ENCODE measurements at places on chromosomes 3 and 15.
A peak's percentile ranks its signal among the peaks of the same experiment; 100 is the strongest.

GRCh38 chr3:632571-633170 is 436.1 kb downstream of the CHL1 start:
- DNase-seq = no peak

DNA sequence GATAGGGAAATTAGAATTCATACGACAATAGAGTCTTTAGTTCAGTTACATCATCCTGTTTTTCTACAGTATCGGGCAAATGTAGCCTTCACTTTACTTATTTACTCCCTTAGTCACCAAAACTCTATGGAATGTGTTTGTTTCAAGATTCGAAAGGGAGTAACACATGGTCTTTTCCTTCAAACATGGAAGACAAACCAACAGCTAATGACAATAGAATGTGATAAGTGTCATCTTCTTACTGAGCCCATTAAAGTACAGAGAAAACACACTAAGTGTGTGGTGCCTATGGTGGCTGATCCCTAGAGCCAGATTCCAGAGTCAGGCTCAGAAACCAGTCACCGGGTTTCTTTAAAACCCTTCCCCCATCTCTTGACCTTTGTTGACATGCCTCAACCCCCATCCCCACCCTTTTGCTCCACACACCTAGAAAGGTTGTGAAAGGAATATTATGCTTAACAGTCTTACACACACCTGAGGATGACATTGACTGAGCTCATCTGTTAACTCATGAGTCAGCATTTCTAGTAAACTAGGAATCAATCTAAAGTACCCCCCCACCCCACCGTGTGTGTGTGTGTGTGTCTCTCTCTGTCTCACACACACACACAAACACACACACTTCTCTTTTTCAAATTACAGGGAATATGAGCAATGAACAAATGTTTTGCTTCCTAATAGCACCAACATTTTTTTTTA is 549.6 kb upstream of the CCDC54 start:
- DNase-seq = no peak

DNA sequence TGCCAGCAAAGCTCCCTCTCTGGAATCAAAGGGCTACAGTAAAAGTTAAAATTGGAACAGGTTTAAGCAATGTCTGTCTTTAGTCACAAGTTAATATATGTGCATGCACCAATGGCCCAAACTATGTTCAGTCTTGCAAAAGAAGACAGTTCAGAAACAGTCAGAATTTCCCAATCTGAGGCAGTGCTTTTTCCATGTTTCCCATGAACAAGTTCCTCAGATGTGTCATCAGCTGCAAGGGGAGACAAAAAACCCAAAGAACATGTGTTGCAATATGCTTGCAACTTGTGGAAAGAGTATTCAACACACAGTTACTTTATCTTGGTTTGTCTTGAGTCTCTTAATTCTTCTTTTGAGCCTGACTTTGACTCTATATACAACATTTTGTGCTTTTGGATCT is 148.4 kb downstream of the USP13 start:
- no peak for DNase-seq

DNA sequence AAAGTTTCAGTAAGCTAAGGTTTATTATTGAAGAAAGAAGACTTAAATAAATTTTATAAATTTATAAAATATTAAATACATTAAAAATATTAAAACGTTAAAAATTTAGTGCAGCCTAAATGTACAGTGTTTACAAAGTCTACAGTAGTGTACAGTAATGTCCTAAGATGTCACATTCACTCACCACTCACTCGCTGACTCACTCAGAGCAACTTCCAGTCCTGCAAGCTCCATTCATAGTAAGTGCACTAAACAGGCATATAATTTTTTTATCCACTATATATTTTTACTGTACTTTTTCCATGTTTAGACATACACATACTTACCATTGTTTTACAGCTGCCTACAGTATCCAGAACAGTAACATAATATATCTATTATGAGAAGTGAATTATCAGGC is 51.5 kb downstream of the TJP1 start:
- DNase-seq = no peak

- no peak for DNase-seq
These were observed 65.6 kb upstream of the CTXND1 start for GRCh38 chr15:80317389-80318182.

DNA sequence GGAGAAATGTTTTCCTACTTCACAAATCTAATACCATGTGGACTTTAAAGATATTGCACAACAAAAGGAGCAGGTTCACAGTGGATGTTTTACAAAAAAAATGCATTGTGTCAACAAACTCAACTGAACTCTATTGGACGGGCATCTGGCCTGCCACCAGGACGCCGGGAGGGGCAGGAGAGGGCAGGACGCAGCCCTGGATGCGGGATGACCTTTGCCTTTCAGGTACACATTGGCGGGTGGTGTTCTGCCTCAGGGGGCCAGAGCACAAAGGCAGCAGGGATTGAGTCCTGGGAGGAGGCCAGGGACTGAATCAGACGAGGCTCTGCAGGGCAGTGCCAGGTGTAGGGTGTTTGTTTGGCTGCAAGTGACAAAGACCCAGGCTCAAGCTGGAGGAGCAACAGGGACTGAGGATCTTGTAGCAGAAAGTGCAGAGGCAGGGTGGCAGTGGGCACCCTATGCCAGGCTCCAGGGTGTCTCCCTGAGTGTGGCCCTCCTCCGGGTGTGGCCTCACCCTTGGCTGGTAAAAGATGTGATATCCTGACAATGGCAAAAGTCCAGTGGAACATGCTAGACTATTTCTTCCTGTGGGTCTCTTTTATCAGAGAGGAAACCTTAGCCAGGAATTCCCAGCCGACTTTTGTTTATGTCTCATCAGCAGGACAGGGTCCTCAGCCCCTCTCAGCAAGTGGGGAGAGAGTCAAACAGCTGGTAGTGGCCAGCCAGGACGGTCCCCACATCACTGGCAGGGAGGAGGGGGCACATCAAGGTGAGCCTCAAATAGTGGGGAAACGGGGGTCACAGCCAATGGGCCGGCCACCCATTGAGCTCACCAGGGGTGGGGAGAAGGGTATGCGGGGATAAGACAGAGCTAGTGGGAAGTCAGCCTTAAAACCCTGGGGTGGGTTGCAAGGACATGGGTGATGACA is 29.7 kb upstream of the KLF13 start:
- no peak for DNase-seq

DNA sequence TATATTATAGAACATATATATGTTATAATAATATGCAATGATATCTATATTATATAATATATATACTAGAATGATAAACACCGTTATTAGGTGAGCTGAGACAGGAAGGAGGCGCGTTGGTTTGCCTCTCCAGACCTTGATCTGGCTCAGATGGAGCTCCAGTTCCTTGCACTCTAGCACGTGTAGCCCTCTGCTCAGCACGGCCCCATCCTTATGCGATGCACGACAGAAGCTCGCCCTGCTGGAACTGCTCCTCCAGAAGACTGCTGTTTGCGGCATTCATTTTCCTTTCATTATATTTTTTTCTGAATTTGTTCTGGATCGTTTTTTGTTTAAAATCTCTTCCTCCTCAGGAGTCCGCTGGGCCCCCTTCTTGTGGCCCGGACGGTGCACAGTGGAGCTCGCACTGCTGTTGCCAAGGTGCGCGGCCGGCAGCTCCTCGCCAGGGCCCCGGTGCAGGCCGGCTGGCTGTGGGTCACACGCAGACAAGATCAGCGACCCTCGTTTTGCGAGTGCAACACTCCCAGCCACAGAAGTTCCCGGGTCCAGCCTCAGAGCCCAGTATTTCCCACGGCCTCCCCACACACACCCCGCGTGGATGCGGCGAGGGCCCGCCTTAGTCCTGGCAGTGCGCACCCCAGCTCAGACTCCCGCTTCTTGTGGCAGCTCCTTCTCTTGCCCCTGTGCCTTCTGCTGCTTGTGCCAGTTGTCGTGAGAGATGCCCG is 112.2 kb downstream of the CHL1 start:
- no peak for DNase-seq

GRCh38 chr15:83930392-83931212 is 276.7 kb downstream of the ADAMTSL3 start:
- no peak for DNase-seq

DNA sequence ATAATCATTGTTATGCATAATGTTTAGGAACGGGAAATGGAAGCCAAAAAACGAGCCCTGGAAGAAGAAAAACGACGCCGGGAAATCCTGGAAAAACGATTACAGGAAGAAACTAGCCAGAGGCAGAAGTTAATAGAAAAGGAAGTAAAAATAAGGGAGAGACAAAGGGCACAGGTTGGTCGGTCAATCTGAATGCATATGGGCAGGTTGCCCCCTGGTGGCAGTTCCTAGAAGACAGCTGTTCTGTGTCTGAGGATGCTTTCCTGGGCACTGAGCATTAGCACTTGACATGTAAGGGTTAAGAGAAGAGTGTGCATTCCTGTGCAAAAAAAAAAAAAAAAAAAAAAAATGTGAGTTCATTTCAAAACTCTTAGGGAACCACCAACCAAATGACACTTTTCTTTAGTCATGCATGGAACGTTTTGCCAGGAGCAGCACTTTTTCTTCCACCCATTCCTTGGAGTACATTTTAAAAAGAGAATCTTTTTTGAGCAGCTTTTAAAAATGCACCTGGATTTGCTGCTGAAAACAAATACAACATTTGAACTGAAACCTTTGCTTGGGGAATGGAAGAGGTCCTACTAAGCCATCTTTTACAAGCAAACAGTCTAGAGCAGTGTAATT is 11.1 kb upstream of the ABHD10 start:
- peak; percentile 50 for DNase-seq

DNA sequence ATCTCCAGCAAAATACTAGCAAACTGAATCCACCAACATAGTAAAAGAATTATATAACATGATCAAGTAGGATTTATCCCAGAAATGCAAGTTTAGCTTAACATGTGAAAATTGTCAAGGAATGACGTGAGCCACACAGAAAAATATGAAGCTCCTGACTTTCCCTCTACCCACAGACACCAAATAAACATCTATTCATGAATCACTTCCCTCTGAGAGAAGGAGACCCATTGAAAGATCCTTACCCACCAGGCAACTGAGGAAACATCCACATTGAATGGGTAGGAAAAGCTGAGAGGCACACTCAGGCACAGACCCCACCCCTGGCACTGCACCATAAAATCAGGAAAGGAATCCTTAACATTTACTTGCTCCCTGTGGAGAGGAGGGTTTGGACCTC is 102.2 kb upstream of the MANF start:
- DNase-seq = no peak

GRCh38 chr3:183845090-183845489 is 19.7 kb upstream of the MAP6D1 start:
- no peak for DNase-seq

DNA sequence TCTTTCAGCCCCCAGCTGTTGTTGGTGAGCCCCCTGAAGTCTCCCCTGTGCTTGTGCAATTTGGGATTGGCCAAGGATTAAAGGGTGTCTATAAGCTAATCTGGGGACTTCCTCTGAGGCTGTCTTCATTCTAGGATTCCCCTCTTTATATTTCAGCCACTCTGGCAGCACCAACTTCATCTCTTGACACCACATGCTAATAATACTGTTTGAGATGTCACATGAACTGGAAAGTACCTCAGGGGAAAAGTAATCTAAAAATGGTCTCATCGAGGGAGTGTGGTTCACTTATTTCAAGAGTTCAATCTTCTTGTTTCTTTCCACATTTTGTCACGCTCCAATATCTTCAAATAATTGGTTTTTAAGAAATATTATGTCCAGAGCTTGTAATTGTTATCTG is 279.2 kb upstream of the TMC3 start:
- no peak for DNase-seq
